Stimulated activated CD4-positive, alpha-beta T cell treated with anti-CD3 and anti-CD28 coated beads, Interleukin-12 subunit alpha, Interleukin-12 subunit beta, amount 100 ng/mL, for 48 hours (primary cell): ENCODE measurements at places on chromosomes 6 and 20.

GRCh38 chr6:111667931-111668330 lies 62.3 kb upstream of the TRAF3IP2 start:
- no peak for DNase-seq

GRCh38 chr6:15911753-15912504 lies 217.0 kb upstream of the MYLIP start:
- peak; percentile 56 for DNase-seq

DNA sequence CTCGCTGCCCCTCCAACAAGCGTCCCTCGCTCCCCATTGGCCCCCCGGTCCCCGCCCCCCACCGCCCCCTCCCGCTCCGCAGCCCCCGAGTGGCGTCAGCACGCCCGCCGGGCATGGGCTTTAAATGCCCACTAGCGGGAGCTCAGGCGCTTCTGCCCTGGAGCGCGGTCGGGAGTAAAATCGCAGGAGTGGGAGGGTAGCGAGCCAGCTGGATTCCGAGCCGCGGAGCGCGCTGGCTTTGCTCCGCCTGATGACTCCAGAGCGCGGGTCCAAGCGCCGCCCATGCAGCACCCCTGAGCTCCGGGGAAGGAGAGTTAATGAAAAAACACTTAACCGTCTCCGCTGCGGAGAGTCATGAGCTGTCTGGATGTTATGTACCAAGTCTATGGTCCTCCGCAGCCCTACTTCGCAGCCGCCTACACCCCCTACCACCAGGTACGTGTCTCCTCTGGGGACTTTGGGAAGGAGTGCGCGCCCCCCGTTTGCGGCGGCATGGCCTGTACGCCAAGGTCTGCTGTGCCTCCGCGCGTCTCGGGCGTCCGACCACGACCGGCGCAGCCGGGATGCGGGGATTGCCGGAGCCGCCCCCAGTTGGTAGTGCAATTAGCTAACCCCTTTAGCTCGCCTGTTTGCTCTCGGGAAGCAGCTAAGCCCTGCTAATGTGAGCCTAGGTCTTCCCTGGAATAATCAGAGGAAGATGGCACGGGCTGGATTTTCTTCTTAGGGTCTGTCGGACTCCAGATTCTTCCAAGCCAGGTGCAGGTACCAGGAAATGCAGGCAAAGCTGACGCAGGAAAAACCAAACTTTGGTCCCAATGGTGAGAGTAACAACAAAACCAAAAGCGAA lies at the start of gene VGLL2:
Gene VGLL2 (plus strand): TSS at position 149 of the 847 bp plus-strand sequence. CDS start 206 bp downstream, at position 355.
- DNase-seq: no peak

- no peak for DNase-seq
Measured at GRCh38 chr6:22875845-22876244, 306.5 kb downstream of the HDGFL1 start.

DNA sequence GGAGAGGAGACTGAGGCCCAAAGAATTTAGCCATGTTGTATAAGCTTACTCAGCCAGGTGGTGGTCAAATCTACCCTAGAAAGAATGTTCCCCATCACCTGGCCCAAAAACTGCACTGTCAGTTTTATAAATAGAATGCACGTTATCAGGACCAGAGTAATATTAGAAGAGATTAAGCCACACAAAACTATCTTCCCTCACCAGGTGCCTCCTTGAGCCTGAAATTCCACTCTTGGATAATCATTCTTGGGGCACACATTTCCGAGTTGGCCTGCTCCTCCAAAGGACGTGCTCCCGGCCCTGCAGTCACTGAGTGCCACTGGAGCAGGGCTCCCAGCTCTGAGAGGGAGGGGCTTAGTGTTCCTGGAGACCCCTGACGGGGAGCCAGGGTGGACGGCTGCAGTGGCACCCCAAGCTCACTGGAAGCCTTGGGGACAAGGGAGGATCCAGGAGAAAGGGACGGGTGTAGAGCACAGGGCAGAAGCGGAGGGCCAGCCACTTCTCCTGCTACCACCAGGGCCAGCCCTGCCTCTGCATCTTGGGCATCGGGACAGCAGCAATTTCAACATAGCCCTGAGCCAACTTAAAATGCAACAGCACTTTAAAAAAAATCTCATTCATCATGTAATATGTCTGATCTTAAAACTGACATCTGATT lies 160.8 kb upstream of the QKI start:
- no peak for DNase-seq

DNA sequence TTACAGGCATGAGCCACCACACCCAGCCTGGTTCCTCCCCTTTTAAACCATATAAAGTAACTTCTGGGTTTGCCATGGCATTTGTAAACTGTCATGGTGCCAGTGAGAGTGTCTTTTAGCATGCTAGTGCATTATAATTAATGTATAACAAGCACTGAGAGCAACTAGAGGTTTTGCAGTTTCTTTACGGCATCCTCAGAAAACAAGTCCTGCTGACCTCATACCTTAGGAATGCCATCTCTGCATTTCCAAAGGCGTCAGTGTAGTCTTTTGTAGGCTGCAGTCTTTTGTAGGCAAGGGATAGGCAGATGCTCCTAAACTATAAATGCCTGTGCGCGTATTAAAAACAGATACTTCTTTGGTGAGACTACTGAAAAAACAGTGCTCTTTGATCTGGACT lies 75.0 kb upstream of the EZR start:
- no peak for DNase-seq

- no peak for DNase-seq
Measured at GRCh38 chr6:145245119-145245518, 490.2 kb downstream of the EPM2A start.

- no peak for DNase-seq
Measured at GRCh38 chr6:50699051-50699775, 14.1 kb upstream of the TFAP2D start.

DNA sequence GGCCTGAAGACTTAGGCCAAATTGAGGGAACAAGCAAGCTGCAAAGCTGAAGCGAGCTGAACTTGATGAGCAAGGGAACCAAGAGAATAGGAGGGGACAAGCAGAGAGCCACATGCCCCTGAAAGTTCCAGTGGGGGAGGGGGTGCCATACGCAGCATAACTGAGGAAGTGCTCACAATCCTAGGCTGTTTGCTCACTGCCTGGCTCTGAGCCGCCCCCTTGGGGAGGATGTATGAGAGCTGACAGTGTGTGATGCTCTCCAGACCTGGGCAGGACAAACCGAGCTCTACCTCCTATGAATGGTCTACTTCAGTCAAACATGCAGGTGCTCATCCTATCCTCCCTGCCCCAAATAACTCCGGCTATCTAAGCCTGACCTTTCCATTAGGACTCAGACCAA lies 52.1 kb downstream of the FAXC start:
- no peak for DNase-seq

DNA sequence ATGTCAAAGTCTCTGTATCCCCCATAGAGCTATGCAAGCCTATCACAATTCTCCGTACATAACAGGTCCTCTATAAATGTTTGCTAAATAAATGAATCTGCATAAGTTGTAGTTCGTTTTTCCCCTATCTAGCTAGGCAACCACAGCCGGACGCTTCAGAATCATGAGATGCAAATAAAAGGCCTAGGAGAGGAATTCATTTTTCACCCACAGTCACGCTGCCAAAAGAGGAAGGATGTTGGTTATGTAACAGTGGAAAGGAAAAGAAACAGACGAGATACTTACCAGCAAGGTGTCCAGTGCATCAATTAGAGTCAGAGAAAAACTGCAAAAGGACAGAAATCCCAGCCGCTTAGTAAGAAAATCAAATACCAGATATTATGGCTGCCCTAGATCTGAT lies 2.4 kb downstream of the EDEM2 start:
- no peak for DNase-seq

- no peak for DNase-seq
Measured at GRCh38 chr6:35534407-35535170, 21.9 kb upstream of the TULP1 start.

DNA sequence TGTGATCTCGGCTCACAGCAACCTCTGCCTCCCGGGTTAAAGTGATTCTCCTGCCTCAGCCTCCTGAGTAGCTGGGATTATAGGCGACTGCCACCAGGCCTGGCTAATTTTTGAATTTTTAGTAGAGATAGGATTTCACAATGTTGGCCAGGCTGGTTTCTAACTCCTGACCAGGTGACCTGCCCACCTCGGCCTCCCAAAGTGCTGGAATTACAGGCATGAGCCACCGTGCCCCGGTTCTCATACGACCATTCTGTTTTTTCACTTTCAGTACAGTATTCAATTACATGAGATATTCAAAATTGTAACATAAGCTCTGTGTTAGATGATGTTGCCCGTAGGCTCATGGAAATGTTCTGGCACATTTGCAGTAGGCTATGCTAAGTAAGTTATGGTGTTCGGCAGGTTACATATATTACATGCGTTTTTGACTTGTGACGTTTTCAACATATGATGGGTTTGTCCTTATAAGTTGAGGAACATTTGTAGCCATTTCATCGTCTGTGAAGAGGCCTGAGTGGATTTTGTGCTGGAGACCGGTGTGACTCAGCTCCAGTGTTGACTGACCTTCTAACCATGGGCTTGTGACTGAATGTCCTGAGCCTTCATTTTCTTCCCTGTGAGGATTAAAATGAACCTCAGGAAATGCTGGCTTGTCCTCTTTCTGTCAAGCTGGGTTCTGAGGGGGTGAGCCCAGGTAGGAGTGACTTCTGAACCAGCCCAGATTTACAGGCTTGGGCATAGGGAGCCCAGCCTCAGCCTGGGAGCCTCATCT lies 12.2 kb downstream of the PPARD start:
- no peak for DNase-seq

DNA sequence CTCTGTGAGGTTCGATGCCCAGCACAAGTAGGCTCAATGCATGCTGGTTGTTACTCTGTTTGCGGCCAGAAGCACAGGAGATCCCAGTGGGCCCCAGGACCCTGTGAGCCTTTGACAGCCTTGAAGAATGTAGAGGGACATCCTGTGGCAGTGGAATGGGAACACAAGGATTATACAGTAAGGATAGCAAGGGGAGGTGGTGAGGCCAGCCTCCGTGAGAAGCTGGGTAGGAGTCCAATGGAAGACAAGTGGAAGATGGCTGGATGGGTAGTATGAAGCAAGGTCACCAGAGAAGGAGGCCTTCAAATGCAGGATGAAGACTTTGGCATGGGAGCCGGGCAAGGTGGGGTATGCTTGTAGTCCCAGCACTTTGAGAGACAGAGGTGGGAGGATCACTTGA lies 622.9 kb upstream of the CDH4 start:
- DNase-seq: no peak
